Stromal cell of bone marrow (primary cell): ENCODE measurements at places on chromosomes 11 and 22.
A peak's percentile ranks its signal among the peaks of the same experiment; 100 is the strongest.

GRCh38 chr11:61507012-61507768 is 1.4 kb upstream of the LRRC10B start:
- no peak for DNase-seq

DNA sequence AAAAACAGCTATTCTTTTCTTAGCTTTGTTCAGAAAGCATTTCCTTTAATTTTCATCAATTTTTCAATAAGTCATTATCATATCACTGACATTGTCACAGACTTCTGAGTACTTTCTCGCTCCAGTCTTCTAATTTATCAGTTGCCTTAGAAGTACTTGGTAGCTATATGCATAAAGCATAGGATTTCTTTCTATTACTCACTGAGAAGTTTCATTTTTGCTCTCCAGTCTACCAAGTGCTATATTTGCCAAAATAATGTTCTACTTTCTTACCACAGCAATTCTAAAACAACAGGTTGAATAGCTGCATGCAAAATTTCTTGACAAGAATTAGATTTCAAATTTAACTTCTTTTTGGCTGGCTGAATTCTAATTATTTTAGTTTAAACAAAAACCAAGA is 116.3 kb downstream of the STK33 start:
- DNase-seq = no peak

GRCh38 chr22:44935724-44936123 is 74.1 kb downstream of the PHF21B start:
- no peak for DNase-seq

GRCh38 chr11:134170177-134170918 is 53.4 kb downstream of the NCAPD3 start:
- no peak for DNase-seq

DNA sequence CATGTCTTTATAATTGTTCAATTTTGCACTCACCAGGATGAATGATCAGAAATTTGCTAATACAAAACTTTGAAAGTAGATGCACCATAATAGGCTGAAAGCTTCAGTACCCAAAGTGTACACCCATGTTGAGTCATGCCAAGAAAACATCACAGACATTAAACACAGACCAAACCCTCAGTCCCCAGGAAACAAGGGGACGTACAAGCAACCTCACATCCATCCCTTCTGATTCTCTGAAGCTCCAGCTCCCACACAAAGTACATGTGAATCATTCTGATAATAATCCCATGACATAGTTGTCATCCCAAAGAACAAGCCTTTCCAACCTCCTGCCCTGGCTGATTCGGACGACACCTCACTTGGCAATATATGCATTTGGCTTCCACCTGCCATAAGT is 183.8 kb downstream of the SNX19 start:
- DNase-seq = no peak

DNA sequence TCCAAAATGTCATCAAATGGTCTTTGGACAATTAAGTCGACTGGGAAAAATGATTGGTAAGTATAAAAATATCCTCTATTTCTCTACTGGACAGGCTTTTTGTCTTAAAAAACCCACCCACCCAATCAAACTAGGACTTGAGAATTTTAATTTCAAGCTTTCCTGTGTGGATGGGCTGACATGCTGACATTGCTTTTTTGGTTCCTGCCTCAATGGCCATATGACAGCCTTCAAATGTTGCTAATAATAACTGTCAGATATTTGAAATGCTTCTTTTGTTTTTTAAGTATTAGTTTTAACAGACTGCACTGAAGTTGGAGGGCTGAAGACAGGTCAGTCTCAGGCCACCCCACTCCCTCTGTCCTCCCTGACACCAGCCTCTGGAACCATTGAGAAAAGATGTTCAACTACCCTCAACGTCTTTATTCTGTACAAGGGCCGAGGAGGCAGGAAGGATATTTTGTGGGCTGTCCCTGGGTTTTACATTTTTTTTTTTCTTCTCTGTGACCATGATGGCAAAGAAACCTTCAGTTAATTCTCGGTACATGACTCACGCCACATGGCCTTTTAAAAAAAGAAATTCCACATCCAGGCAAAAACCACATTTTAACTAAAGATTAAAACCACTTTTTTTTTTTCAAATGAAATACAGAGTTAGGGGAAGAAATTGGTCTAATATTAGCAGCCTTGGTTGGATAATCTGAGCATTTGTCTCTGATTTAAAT is 130.4 kb downstream of the SLC1A2 start:
- DNase-seq = peak; percentile 62

DNA sequence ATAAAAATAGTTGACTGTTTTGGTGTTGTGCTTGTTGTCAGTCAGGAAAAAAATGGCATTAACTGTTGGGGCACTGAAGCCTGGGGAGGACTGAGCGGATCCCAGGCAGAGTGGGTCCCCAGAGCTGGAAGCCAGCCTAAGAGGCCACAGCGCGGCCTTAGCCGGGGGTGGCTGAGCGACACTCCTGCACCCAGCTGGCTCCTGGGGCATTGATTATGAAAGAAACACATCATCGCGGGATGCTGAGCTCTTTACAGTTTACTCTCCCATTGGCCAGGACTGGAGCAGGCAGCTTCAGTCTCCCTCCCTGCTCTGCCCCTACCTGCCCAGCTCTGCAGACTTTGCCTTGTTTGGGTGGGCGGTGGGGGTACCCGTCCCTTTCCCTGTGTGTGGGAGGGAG is 121.5 kb downstream of the ST3GAL4 start:
- DNase-seq = no peak

DNA sequence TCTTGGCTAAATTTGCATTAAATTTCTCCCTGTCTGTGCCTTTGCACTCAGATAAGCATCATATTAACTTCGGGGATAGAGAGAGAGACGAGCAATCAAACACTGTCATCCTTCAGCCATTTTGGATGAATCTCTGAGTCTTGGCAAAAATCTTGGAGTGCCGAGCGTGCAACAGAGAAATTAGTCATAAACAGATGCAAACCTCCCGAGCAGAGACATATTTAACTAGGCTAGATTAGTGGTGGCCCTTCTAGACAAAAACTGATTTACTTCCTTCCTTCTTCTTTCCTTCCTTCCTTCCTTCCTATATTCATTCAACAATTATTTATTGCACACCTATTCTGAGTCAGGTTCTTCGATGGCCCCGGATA is 114.4 kb upstream of the BLID start:
- DNase-seq = no peak

DNA sequence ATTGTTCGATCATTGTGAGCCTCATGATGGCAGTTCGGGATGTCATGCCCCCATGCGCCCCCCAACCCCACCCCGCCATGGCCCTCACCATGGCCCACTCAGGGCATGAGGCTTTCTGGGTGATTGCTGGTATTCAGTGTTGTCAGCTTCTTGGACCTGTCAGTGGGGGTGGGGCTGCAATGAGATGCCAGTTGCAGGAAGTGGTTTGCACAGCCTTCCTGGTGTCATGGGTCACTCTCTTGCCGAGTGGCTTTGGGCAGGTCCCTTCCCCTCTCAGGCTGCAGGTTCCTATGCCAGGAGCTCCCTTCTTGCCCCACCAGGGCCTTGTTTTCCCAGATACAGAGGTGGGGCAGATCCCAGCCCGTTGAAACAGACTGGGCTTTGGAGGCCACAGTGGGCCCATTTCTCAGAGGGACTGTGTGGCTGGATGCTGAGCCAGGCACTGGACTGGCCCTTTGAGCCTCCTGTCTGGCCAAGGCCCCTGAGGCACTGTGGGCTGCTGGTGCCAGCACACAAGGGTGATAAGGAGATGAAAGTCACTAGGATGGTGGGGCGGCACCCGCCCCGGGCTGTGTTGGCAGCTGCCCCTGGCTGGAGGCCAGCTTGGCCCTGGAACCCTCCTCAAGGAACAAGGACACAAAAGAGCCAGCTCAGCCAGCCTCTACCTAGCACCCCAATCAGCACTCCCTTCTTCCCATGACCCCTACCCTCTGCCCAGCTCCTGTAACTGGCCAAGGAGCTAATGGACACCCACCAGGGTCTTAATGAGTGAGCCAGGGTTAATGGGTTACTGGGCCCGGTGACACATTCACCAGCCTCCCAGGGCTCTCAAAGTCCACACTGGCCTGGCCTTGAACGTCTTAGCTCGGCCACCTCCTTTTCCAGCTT is 1.5 kb upstream of the GGT1 start:
- DNase-seq = no peak

DNA sequence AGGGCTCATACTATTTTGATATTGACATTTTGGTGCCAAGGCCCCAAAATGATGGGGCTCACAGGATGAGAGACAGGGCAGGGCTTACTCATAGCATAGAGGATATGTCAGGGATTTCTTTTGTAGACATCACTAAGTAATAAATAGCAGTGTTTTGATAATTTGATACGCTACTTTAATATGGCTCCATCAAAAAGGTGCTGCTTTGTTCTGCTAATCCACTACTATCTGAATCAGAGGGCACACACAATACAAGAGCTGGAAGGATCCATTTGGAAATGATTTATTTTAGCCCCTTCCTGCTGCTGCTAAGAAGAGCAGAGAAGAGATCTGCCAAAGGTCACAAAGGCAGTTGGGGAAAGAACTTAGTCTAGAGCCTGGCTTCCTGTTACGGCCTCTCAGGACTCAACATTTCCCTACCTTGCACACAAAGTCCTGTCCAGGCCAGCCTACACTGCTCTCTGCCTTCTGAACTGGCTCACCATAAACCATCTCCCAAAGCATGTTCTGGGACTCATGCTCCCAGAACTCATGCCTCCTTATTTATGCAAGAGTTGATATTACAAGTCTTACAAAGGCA is 261.3 kb upstream of the ARHGAP20 start:
- DNase-seq = no peak

GRCh38 chr11:29676993-29677392 is 339.8 kb downstream of the KCNA4 start:
- peak; percentile 25 for DNase-seq

DNA sequence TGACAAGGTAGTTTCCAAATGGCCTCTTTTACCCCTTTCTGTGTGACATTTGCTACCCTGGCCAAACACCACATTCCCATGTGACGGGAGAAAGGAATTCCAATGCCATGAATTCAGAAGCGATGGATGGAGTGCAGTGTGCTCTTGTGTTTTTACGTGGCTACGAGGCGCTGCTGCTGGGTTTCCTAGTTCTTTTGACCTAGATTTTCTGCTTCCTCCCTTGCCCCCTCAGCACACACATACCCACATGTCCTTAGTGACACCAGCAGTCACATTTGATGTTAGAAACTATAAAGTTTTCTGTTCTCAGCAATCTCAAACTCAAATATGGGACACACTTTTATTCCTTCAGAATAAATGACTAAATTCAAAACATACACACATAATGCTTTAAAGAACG is 7.8 kb upstream of the TMA7B start:
- no peak for DNase-seq

GRCh38 chr22:25969286-25969685 is 200.0 kb upstream of the SEZ6L start:
- DNase-seq = no peak

DNA sequence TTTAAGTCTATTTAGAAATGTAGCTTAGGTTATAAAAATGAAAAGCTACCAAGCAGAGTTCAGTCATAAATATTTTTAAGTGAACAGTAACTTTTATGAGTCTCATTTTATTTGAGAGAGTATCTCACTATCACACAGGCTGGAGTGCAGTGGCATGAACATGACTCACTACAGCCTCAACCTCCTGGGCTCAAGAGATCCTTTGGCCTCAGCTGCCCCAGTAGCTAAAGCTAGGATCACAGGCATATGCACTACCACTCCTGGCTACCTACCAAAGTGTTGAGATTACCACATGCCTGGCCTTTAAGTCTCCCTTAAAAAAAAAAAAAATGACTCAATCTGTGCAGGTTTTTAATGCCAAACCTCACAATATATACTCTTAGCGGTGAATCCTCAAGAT is 34.7 kb upstream of the CLNS1A start:
- DNase-seq = peak; percentile 89

DNA sequence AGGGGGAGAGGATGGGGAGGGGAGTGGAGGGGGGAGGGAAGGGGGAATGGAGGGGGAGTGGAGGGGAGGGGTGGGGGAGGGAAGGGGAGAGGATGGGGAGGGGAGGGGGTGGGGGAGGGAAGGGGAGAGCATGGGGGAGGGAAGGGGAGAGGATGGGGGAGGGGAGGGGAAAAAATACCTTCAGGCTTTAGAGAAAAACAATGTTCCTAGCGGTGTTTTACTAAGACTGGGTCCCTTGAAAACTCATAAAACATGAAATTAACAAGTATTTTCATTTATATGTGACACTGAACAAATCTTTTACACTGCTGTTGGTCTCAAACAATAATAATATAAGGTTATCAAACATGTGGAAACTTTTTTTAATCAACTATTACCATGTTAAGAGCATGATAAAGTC is 42.4 kb downstream of the RSF1 start:
- DNase-seq = no peak

GRCh38 chr22:38034884-38035529 is 22.2 kb upstream of the PICK1 start:
- DNase-seq = no peak

- DNase-seq = no peak
Measured at GRCh38 chr11:15113381-15113780, 1.3 kb upstream of the INSC start.

DNA sequence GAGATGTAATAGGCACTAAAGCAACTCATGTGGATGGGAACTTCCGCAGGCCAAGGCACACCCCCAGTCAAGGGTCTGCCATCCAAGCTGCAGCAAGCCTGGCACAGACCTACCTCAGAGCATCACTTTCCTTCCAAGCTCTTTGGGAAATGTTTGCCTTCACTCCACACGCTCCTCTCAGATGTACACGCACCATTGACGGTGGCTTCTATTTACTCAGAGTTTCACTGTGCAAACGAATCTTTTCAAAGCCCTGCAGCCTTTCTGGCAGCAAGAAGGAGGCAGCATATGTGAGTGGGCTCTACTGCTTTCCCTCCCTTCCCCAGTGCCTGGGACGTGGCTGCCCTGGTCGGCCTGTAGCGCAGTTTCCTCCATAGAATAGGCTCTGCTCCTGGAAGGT is 60.9 kb upstream of the USP47 start:
- no peak for DNase-seq

DNA sequence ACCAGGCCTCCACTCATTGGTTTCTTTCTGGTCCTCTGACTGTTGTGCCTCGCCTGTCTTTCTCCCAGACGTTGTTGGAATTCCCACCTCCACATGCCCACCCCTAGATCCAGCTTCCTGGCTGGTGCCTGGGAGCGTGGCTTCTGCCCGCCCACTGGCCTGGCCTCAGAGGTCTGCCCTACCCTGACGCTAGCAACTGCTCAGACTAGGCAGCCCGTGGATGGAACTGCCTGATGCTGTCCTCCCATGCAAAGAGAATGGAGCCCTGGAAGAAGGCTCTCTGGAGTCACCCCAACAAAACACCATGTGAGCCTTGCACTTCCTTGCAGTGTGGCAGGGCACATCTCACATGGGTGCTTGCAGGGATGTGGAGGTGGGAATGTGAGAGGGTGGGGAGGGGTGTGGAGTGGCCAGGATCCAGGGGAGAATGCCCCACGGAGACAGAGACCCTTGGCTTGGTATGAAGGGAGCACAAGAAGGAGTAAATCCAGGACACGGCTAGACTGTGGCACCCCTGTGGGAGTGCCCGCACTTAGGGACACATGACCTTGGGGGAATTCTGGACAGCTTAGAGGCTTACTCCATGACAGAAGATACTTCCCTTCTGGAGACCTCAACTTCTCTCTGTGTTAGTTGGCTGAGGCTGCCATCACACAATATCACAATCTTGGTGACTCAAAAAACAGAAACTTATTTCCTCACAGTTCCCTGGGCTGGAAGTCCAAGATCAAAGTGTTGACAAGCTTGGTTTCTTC is 22.5 kb upstream of the ADA2 start:
- DNase-seq = no peak
